ENCODE measurements at places on chromosomes 5 and 9. TPM values are rescaled to one million over a fixed set of nuclear protein-coding genes. Genes with fewer than 3 reads are reported as not detected.

Gene CFAP157
- total RNA-seq: 1.2 TPM

DNA sequence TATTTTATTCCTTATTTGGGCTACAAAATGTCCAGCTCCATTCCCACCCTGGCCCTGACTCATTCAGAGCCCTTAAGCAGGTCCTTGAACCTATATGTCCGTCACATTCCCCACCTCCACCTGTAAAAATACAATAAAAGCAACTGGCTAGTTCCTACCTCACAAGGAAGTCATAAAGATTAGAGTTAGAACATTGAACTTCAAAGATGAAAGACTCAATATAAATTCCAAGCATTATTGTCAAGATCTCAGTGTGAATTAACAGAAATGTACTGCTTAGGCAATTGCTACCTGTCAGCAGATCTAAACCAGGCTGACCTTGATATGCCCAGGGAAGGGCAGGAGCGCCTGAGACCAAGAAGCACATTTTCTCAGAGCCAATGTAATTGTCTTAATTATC lies 221.8 kb downstream of the ENC1 start:
- ATAC-seq: no peak

GRCh38 chr5:168818558-168818957 lies 239.4 kb upstream of the PANK3 start:
- ATAC-seq: no peak

- no peak for ATAC-seq
Observed at GRCh38 chr9:130971294-130971849, 32.3 kb upstream of the FIBCD1 start.

GRCh38 chr5:16695779-16696178 lies 79.0 kb upstream of the RETREG1 start:
- ATAC-seq: no peak

DNA sequence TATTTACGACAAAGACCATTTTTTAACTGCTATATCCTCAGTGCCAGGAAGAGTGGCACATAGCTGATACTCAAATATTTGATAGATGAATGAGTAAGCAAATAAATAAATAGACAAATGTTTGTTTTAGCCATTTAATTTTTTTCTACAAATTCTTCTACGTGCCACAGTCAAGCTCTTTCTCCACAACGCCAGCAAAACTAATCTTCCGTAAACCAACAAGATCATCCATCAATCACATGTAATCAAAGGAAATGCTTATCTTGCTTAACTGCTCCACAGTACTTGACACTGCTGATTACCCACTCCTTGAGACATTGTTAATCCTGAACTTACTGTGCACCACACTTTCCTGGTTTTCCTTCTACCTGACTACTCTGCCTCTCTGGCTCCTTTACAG lies 136.7 kb downstream of the EDIL3 start:
- ATAC-seq: no peak

DNA sequence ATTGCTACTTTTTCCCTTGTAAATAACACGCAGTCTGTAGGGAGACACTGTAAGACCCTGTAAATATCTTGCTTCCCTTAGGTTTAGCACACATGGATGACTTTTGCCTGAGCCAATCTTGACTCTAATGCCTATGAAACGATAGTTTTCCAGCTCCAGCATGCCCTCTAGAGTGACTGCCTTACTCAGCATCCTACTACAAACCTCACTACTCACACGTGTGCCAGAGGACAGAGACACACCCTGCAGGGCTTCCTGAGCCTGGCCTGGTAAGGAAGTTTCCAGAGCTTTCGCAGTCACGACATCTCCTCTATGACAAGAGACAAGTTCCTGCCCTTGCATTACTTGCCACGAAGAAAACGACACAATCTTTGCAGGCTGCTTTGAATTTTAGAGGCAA lies 138.1 kb downstream of the ATPSCKMT start:
- no peak for ATAC-seq

- no peak for ATAC-seq
Observed at GRCh38 chr9:115115924-115116323, 2.0 kb downstream of the TNC start.

DNA sequence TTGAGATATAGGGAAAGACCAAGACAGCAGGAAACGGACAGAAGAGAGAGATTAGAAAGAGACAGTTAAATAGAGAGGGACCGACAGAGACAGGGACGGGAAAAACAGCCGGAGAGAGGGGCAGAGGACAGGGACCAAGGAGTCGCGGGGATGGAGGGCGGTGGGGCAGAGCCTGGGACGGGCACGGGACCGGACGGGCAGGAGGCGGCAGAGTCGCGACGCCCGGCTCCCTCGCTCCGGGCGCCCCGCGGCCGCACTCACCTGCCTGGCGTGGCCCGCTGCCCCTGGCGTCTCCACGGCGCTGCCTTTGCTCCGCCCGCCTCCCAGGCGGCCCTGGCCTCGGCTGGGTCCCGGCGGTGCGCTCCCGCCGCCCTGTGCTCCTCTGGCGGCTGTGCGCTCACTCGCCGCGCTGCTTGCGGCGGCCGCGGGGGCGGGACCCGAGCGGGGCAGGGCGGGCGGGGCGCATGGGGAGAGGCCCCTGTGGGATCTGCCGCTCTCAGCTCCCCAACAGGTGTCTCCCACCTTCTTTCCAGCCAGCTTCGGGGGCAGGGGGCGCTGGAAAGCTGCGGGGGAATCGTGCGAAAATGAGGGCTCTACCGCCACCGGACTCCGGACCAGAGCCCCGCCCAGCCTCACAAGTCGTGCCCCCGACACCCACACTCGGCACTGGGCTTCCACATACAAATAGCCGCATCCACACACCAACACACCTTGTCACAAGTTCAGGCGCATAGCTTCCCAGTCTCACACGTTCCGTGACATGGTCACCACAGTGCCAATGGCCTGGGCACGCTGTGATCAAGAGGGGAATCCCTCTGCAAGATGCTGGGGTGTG lies at the start of gene ARID3C:
ARID3C (minus strand) TSS at position 411 of the 835 bp plus-strand sequence. CDS start 1,052 bp downstream, outside the sequence.
- ATAC-seq: peak; percentile 84

GRCh38 chr5:417301-418161 lies 25.4 kb upstream of the EXOC3 start:
- no peak for ATAC-seq
